CD8-positive, alpha-beta memory T cell (primary cell): ENCODE measurements at places on chromosomes 5 and 9. TPM values are rescaled to one million over a fixed set of nuclear protein-coding genes. Genes with fewer than 3 reads are reported as not detected.
A peak's percentile ranks its signal among the peaks of the same experiment; 100 is the strongest.

- peak; percentile 43 for DNase-seq
Observed at GRCh38 chr5:142151436-142152383, 43.1 kb downstream of the NDFIP1 start.

GRCh38 chr5:102762095-102762534, 7.0 kb downstream of the PAM start:
- no peak for DNase-seq

DNA sequence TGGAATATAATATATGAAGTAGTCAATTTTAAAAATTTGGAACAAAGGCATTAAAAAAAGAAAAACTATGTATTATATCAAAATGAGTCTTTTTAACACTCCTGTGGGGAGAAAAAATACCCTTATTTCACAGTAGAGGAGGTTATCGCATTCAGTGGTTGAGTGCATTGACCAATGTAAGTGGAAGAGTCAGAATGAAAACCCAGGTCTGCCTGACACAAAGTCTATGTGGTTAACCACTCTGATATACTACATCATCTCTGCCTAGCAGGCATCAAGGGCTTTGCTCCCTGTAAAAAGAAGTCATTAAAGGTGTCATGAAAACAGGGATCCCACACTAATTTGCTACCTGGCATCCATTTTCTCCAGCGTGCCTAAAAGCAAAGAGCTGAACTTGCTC, 417.2 kb upstream of the C9orf72 start:
- DNase-seq = no peak

- DNase-seq = no peak
Observed at GRCh38 chr9:116145036-116145435, 8.6 kb upstream of the PAPPA start.

The PCDHGA11 gene
- polyA plus RNA-seq = 0.09 TPM

DNA sequence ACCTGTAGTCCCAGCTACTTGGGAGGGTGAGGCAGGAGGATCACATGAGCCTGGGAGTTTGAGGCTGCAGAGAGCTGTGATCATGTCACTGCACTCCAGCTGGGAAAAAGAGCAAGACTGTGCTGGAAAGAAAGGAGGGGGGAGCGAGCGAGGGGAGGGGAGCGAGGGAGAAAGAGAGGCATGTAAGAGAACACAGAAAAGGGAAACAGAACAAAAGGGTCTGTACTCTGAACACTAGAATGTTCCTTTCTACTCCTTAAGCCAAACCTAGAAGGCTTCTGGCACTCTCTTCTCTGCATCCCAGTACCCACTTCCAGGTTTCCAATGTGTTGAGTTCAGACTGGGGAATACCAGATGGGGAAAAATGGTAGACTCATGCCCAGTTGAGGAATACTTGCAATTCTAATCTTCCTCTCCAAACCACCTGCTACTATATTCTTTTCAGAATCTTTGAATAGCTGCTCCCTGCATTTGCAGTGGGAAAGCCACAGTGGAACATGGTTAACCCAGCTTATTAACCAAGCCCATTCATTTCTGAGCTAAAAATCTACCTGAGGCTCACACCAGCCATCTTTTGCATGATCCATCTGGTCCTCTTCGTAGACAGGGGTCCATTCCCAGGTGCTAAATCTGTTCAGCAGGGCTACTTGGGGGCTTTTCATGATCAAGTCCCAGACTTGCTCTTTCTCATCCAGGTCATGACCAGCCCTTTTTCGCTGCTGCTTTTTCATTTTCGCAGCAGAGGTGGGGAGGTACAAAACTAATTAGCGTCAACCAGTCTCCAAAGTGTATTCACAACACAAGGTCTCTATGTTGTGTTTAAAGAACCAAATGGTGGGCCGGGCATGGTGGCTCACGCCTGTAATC, 34.9 kb downstream of the SEMA4D start:
- DNase-seq = no peak

The FAM120AOS gene
- 62.6 TPM for polyA plus RNA-seq

DNA sequence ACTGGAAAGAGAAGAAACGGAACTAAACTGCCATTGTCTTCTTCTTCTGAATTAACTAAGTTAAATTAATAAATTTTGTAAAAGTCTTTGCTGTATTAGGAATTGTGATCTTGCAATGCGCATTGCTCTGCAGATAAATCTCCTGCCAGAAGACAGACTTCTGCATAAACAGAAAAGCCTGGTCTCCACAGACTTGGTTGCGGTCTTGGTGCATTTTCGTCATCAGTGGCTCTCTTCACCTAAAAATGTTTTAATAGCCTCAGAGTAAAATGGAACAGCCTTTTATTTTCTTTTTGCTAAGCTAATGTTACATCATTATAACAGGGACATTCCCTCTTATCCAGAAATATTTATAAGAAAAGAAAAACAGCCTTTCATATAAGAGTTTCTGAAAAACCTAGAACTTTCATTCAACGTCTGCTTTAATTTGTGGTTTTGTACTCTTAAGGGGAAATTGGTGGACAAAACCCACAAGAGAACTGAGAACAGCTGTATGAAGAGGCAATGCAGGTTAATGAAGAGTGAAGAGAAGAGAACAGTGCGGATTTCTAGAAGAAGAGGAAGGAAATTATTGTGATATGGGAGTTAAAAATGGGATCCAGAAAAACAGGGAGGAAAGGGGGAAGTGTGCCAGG, 10.1 kb downstream of the IFNA5 start:
- DNase-seq = no peak

DNA sequence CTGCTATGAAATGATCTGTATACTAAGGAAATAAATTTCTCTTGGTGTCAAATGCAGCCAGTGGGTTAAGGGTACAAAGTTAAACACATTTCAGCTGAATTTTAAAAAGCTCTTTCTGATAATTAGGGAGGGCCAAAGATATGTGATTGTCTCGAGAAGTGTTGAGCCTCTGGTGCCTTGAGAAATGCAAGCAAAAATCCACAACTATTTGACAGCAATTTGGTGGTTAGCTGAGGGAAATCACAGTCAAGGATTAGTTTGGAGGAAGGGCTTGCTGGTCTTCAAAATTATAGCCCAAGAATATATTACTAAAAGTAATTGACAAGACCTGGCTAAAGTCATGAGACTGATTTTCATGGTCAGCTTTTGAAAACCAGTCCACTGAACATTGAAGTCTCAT, 255.7 kb upstream of the PPP1R2B start:
- no peak for DNase-seq

The HRCT1 gene
- not detected for polyA plus RNA-seq

The CD274 gene
- 6.1 TPM for polyA plus RNA-seq

The ANXA1 gene
- polyA plus RNA-seq = 517 TPM

The CDC26 gene
- 171 TPM for polyA plus RNA-seq

The PDCD1LG2 gene
- polyA plus RNA-seq = not detected

The ATP10B gene
- polyA plus RNA-seq = not detected

The KLF9 gene
- polyA plus RNA-seq = 3.9 TPM

DNA sequence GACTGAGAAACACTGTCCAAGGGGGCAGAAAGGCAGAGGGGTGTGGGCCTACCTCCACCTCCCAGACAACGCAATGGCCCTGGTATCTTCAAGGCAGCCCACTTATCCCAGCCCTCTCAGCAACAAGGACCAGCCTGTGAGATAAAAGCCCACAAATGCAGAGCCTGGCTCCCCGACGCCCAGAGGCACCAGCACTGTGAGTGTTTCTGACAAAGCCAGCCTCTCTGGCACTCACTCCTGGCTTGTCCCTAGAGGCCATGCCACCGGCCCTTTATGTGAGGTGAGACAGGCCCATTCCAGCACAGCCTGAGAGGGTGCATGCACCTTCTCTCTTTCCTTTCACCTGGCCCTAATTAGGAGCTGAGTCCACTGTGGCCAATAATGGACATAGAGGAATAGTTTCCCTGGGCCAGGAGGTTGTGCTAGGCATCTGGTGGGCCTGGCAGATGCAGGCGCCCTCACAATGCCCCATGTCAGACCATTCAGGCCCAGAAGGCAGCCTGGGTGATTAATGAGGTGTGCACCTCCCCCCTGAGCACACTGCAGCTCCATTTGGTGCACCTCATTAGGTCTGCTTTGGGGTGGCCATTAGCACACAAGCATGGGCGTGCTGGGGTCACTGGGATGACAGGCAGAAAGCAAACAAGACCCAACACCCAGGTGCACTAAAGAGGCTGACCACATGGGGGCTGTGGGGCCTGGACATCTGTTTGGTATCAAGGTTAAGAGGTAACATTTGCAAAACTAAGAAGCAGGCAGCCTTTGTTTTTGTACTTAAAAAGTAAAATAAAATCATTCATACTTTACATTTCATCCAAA, 176.0 kb downstream of the MED10 start:
- DNase-seq = no peak

- no peak for DNase-seq
Observed at GRCh38 chr9:106885451-106885850, 22.5 kb downstream of the ZNF462 start.

The CCDC127 gene
- 5.3 TPM for polyA plus RNA-seq

GRCh38 chr5:170903075-170903474, 41.3 kb downstream of the RANBP17 start:
- no peak for DNase-seq

The PITX1 gene
- not detected for polyA plus RNA-seq

DNA sequence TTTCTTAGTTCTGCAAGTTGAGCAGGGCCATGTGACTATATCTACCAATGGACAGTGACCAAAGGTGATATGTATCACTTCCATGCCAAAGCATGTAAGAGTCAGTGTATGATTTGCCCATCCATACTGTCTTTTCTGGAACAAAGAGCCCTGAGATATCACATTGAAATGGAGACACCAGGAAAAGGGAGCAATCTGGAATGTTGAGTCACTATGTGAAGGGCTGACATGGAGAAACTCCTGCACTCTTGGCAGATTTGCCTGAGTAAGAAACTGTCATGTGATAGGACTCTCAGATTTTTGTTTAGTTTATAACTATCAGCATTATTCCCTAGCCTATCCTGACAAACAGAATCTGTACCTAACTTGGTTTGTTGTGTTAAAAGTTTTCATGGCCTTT, 29.8 kb upstream of the TMEM161B start:
- no peak for DNase-seq

DNA sequence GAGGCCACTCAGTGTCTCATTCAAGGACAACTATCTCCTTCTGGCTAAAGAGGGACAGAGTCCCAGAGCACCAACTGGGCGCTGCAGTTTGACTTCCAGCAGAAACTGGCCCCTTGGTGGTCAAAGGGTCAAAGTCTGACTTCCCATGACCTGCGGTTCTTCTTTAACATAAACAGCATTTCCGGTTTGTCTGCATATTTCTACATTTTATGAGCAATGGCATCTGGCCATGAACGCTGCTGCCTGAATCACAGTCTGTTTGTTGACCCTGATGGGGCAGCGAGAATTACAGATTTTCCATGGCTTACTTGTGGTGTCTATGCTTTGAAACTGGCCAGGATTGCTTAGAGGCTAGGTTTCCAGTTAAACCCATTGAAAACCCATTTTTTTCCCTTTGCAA, 1.3 kb downstream of the TNFSF15 start:
- no peak for DNase-seq

DNA sequence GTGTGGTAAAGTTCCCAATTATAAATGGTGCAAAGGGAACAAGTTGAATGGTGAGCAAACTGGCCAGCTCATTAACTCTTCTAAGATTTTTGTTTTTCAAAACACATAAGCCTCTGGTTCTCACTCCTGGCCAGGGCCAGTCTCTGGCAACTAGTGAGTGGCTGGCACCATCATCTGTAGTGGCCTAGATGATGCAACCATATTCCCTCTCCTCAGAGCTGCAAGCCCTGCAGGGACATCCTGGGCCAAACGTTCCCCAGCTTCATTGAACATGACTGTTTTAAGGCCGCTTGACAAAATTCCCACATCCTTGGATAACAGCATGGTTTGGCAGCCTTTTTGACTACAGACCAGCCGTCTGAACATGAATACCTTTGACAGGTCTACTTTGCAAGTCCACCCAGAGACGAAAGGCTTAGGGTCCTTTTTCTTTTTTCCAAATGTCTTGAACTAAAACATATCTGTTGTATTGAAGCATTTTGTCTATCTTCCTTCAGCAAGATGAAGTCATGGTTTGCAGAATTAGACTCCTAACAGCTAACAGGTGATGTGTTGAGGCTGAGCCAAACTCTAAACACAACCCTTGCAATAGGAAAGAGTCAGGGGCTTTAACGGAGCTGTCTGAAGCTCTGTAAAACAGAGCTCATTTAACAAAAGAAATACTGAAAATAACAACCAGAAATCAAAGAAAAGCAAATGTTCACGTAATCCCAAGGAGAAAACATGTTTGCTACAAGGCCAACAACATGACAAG, 23.8 kb downstream of the MACROH2A1 start:
- no peak for DNase-seq

GRCh38 chr9:128928624-128929023, 7.8 kb downstream of the PHYHD1 start:
- no peak for DNase-seq

- DNase-seq = no peak
Observed at GRCh38 chr5:84635235-84636055, 250.8 kb upstream of the EDIL3 start.

- no peak for DNase-seq
Observed at GRCh38 chr5:33311893-33312292, 128.9 kb upstream of the TARS1 start.

DNA sequence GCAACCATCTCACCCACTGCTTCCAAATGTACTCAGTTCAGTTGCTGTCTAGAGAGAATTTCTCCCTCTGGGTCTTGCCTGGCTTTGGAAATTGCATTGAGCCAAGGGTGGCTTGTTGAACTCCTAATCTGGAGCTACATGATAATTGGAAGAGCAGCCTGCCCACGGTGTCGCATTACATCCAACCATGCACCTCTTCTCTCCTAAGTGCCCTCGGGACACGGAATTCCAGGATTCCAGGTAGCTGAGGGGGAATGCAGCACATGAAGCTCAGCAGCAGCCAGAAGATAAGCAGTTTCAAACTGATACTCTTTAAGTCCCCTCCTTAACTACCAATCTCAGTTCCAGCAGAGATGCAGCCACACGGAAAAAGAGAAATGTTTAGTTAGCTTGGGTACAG, 509.4 kb upstream of the KLF4 start:
- no peak for DNase-seq

DNA sequence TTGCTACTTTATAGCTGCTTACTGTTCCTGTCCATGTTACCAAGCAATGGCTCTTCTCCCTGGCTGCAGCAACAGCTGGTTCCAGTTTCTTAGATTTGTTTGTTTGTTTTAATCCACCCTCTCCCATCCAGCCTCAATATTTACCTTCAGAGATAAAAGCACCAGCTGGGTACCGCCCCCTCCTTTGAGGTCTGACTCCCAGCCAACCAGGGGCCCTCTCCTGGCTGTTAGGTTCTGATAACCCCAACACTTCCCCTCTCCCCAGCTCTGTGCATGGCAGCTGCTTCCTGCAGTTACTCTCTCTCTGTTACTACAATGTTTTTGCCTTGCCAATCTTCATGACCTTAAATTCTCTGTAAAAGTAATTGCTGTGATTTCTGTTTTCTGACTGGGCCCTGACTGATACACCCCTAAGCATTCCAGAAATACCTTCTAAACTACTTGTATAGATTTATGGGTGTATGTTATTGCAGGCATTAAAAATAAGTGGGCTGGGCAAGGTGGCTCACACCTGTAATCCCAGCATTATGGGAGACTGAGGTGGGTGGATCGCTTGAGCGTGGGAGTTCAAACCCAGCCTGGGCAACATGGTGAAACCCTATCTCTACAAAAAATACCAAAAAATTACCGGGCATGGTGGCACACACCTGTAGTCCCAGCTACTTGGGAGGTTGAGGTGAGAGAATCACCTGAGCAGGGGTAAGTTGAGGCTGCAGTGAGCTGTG, 2.6 kb upstream of the GCNT1 start:
- DNase-seq = no peak

- no peak for DNase-seq
Observed at GRCh38 chr5:176529116-176529740, 8.0 kb downstream of the RNF44 start.

GRCh38 chr9:5873439-5873838, 17.2 kb upstream of the MLANA start:
- DNase-seq = no peak

GRCh38 chr5:145178641-145179523, 656.3 kb downstream of the PRELID2 start:
- DNase-seq = no peak

GRCh38 chr9:19927560-19927959, 138.7 kb upstream of the SLC24A2 start:
- DNase-seq = no peak

The PDE8B gene
- 0.07 TPM for polyA plus RNA-seq
